ENCODE measurements at places on chromosomes 7 and 10. TPM values are rescaled to one million over a fixed set of nuclear protein-coding genes. Genes with fewer than 3 reads are reported as not detected.
A peak's percentile ranks its signal among the peaks of the same experiment; 100 is the strongest.

Gene EIF5AL1
- not detected for total RNA-seq

Gene GPR85
- 2.3 TPM for total RNA-seq

- H3K4me3 ChIP-seq, result no peak overlapping the region
- H3K27ac ChIP-seq, result no peak overlapping the region
- H3K36me3 ChIP-seq, result no peaks in the 10 kb centered on the region
- no peak for DNase-seq
- H3K4me1 ChIP-seq, result no peaks in the 10 kb centered on the region
- H3K27me3 ChIP-seq, result no peaks in the 10 kb centered on the region
Observed at GRCh38 chr7:40283391-40283790, 148.6 kb downstream of the SUGCT start.

- DNase-seq, result no peak
- peaks cover 23% of the 10 kb centered on the region for H3K4me1 ChIP-seq
- peak overlapping the region; percentile 86 for H3K27ac ChIP-seq
- H3K36me3 ChIP-seq, result no peaks in the 10 kb centered on the region
Observed at GRCh38 chr10:69179089-69179742, 818 bp upstream of the SUPV3L1 start.

DNA sequence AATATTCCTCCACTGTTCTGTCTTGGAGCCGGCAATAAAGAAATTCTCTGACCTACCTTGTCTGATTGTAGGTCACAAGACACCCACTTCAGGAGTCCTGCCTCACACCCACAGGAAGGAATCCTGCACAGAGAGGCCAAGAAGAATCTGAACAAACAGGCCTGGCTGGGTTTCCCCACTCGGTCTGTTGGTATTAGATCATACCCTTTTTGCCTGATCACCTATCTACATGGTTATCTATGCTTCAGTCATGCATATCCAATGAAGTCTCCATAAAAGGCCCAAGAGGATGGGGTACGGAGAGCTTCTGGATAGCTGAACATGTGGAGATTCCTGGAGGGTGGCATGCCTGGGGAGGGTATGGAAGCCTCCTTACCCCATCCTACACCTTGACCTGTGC, 12.3 kb downstream of the OGDH start:
- peak overlapping the region; percentile 26 for H3K27ac ChIP-seq
- no peaks in the 10 kb centered on the region for H3K27me3 ChIP-seq
- H3K36me3 ChIP-seq, result no peaks in the 10 kb centered on the region

DNA sequence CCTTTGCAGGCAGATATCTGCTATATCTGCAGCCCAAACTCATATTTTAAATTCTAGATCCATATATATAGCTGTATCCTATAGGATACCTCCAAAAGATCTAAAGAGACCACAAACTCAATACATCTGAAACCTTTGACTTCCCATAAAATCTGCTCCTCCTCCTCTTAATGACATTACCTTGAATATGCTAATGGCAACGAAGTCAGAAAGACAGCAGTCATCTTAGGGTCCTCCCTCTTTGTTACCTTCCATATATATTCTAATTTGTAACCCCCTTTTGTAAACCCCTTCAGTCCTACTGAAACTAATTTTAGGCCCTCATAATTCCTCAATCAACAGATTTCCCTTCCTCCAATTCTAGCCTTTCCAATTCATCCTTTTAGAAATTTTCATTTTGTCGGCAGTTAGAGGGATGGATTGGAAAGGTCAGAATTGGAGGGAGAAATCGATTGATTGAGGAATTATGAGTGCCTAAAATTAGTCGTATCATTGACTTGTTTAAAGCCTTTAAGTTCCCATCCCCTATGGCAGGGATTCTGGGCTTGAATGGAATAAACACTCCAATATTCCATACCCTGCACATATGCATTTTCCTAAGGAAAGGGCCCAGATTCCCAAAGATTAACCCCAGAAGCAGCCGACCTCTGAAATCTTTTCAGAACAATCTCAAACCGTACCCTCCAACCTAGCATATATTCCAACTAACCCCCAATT, 2.4 kb downstream of the SYPL1 start:
- no peaks in the 10 kb centered on the region for H3K4me1 ChIP-seq
- no peaks in the 10 kb centered on the region for H3K27me3 ChIP-seq
- H3K27ac ChIP-seq, result no peak overlapping the region
- no peaks in the 10 kb centered on the region for H3K36me3 ChIP-seq

DNA sequence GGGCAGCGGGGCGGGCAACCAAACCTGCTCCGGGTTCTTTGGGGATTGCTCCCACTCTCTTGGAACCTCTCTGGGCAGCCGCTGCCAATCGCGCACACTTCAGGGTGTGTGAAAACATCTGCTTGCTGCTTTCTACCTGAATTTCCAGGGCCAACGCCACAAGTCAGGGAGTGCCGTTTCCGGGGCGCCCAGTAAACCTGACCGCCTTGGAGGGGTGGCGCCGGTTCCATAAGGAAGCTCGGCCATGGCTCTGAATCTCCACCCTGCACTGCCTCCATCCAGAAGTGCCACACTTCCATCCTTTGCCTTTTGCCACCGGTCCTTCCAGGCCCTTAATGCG, 679 bp upstream of the AFAP1L2 start:
- no peak overlapping the region for H3K27ac ChIP-seq
- no peaks in the 10 kb centered on the region for H3K27me3 ChIP-seq
- H3K4me1 ChIP-seq, result peaks cover 35% of the 10 kb centered on the region
- H3K36me3 ChIP-seq, result no peaks in the 10 kb centered on the region
- DNase-seq, result no peak
- peak overlapping the region; percentile 56 for H3K4me3 ChIP-seq

GRCh38 chr7:24384362-24385030, 100.5 kb downstream of the NPY start:
- H3K27ac ChIP-seq, result no peak overlapping the region
- no peak for DNase-seq
- no peaks in the 10 kb centered on the region for H3K4me1 ChIP-seq
- no peaks in the 10 kb centered on the region for H3K27me3 ChIP-seq
- no peaks in the 10 kb centered on the region for H3K36me3 ChIP-seq

Data from right atrium auricular region (tissue), 2 donors.